ENCODE measurements at places on chromosomes 12 and 14.

DNA sequence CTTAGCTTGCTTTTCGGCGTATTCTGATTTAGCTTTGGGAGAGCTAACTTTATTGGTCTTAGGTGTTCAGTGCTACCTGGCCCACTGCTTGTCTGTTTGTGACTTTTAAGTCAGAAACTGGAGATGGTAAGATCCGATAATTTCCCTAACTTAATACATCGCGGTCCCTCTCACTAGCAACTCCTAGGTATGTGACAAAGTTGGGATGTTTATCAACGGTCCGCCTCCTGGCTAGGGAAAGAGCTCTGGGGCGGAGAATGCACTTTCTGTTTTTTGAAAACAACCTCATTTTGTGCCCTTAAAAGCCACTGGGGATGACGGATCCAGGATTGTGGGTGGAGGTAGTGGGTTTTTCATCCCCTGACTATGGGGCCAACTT lies 1.2 kb downstream of the CDKN1B start:
- no peak for DNase-seq

GRCh38 chr14:67221248-67221981 lies 19.8 kb upstream of the PALS1 start:
- no peak for DNase-seq

DNA sequence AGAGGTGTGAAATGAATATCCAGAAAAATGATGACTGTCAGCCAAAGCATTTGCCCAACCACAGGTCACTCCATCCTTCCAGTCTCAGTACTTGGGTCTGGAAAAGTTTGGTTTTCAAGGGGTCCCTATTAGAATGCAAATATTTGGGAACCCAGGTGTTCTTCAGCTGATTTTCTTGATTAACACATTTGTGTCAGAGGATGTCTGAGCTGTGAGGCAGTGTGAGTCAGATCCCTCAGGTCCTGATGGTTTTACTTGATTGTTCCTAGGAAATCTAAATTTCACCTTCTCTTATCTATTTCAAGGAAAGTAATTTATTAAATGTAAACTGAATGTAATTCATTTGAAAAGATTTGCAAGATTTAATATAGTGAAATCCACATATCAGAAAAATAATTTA lies 71.5 kb downstream of the SSPN start:
- no peak for DNase-seq

- DNase-seq: no peak
Observed at GRCh38 chr12:3962631-3963483, 89.7 kb upstream of the PARP11 start.

DNA sequence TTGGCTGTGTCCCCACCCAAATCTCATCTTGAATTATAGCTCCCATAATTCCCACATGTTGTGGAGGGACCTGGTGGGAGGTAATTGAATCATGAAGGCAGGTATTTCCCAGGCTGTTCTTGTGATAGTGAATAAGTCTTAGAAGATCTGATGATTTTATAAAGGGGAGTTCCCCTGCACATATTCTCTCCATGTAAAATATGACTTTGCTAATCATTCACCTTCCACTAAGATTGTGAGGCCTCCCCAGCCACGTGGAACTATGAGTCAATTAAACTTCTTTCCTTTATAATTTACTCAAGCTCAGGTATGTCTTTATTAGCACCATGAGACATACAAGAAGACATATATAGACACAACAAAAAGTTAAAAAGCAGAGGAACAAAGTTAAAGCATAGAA lies 120.0 kb downstream of the CPNE8 start:
- no peak for DNase-seq

- DNase-seq: no peak
Observed at GRCh38 chr12:89636776-89637160, 71.9 kb downstream of the ATP2B1 start.

GRCh38 chr12:125549836-125550235 lies 484.6 kb downstream of the AACS start:
- no peak for DNase-seq

DNA sequence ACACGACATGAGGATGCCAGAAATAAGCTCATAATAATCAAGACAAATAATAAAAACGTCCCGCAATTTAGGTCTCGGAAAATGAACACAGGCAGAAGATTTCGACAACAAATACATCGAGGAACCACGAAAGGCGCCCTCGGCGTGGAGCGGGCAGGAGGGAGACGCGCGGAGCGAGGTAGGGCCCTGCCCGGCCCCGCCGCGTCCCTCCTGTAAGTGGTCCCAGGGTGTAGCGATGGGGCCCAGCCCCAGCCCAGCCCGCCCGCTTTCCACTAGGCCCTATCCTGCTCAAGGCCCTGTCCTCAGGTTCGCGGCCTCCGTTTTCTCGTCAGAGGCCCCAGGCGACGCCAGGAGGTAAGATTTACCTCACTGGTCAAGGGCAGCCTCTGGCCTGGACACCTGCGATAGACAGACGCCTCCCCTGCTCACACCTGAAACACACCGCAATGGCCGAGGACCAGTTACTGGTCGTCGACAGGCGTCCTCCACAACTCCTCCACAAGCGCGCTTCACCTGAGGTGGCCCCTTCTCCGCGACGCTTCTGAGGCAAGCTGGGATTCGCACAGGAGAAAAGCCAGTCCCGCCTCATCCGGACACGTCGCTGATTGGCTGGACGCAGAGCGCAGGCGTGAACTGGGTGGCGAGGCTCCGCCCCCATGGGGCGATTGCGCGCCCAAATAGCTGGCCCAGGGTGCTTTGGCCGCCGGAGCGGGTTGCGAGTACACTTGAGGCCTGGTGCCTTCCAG lies at the start of gene SYCP3:
SYCP3 (minus strand) TSS at position 543 of the 746 bp plus-strand sequence. CDS start 1,527 bp downstream, outside the sequence.
- DNase-seq: no peak

DNA sequence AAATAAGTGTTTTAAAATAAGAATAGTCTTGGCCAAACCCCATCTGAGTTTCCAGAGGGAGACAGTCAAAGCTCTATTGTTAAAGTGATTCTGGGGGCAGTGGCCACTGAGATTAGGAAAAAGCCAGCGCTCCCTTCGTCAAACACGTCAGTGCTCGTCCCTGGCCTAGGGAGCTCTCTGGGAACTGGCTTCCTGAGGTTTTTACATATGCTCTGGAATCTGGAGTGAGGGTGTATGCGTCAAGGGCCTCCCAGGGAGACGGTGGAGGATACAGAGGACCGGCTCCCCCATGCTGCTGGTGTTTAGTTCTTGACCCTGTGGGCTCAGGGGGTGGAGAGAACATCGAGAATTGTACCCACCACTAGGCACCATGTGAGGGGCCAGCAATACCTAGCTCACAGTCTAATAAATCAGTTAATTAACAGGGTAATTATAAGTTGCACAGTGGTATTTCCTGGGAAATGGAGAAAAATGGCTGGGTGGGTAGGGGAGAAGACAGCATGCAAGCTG lies 87.0 kb downstream of the SLC25A47 start:
- no peak for DNase-seq

GRCh38 chr14:52222901-52223300 lies 44.6 kb upstream of the PTGDR start:
- DNase-seq: no peak

GRCh38 chr14:73758392-73759182 lies 44.4 kb upstream of the PNMA1 start:
- DNase-seq: no peak

- no peak for DNase-seq
Observed at GRCh38 chr14:71555654-71556559, 376.3 kb upstream of the RGS6 start.

GRCh38 chr14:90726656-90727055 lies 89.6 kb downstream of the TTC7B start:
- no peak for DNase-seq

DNA sequence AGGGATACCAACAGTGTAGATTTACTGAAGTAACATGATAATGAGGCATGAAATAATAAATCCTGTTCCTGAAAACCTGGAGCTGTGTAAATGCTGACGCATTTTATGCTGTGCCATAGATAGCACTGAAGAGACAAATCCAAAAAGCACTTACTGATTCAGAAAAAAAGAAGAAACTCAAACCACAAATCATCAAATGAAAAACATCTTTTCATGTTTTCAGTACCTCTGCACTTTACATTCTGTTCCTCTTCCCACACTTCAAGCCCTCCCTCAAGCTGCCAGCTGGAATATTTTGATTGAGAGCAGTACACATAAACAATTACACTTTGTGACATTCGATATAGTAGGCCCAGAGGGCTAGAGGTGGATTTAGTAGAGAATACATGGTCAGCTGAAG lies 362.3 kb downstream of the NAV3 start:
- no peak for DNase-seq

- DNase-seq: no peak
Observed at GRCh38 chr14:58059126-58059525, 92.9 kb downstream of the ARMH4 start.

DNA sequence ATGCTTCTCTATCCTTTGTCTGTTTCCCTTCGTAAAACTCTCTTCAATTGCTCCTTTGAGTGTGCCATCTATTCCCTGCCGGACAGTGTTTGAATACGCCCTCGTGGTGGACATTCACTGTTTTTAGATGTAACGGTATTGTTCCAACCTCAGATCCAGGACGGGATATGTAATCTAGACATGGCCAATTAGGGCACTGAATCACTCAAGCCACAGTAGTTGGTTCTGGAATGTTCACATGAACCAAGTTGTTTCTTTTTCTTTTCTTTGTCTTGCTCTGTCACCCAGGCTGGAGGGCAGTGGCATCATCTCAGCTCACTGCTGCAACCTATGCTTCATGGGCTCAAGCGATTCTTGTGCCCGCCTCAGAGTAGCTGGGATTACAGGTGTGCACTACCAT lies 204.2 kb upstream of the PLXNC1 start:
- DNase-seq: no peak

- no peak for DNase-seq
Observed at GRCh38 chr14:79369359-79370332, 841.7 kb downstream of the DIO2 start.

GRCh38 chr14:53011053-53011462 lies 60.2 kb upstream of the FERMT2 start:
- no peak for DNase-seq

DNA sequence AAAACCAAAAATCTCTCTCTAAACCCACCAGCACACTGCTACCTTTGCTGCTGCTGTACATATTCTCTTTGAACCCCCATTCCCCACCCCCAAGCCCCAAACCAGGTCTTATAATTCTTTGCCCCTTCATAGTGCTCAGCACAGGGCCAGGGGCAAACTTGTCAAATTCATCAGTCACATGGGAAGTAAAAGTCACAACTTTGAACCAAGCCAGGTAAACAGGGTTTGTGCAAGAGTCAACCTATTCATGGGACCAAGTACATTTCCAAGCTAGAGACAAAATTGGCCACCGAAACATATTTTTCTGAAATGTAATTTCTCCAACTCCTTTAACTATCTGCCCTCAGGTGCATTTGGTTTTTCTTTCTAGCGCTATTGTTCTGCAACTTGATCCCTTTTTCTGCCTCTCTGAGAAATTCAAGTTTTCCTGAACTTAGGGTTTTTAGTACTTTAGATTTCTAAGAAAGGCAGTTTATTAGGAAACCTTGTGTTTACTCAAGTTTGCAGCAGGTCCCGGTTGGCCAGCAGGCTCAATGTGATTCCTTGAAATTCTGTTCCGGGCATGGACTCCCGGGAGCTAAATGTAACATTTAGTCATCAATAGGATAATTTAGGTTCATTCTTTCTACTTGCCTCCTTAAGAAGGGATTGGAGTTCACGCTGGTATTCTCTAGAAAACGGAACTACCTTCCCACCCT lies 230.5 kb downstream of the EFCAB11 start:
- DNase-seq: no peak

DNA sequence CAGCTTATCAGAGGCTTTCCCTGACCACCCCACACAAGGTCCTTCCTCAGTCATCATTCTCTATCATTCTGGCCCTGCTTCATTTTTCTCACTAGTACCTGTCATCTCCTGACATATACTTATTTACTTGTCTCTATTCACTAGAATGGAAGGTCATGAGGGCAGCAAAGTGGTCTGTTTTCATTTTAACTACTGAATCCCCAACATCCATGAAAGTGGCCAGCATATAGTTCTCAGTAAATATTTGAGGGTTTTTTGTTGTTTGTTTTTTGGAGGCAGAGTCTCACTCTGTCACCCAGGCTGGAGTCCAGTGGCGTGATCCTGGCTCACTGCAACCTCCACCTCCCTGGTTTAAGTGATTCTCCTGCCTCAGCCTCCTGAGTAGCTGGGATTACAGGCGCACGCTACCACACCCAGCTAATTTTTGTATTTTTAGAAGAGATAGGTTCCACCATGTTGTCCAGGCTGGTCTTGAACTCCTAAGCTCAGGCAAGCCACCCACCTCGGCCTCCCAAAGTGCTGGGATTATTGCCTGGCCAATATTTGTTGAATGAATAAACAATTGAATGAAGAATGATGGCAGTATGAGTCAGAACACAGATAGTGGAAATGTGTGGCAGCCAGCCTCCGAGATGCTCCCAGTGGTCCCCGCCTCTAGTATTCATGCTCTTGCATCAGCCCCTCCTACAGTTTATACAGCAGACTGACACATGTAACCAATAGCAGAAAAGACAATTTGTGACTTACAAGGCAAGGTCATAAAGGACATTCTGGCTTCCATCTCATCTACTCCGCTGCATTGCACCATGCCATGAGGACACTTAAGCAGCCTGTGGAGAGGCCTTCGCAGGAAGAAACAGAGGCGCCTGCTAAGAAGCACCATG lies 7.0 kb upstream of the ANO6 start:
- DNase-seq: no peak

DNA sequence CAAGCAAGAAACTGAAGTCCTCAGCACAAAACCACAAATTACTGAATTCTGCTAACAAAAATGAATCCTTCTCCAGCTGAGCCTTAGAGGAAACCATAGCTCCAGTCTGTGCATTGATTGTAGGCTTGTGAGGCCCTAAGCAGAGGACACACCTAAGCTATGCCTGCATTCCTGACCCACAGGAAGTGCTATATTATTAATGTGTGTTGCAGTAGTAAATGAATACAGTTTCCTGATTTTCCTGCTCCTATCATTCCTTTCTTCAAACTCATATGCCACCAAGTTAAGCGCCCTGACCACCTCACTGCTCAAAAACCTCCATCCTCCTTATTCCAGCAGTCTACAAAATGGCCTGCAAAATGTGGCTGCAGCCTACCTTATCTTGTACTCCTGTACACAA lies 151.9 kb upstream of the ABCD2 start:
- DNase-seq: no peak

- DNase-seq: no peak
Observed at GRCh38 chr14:36518031-36518585, 1.9 kb downstream of the NKX2-1 start.

DNA sequence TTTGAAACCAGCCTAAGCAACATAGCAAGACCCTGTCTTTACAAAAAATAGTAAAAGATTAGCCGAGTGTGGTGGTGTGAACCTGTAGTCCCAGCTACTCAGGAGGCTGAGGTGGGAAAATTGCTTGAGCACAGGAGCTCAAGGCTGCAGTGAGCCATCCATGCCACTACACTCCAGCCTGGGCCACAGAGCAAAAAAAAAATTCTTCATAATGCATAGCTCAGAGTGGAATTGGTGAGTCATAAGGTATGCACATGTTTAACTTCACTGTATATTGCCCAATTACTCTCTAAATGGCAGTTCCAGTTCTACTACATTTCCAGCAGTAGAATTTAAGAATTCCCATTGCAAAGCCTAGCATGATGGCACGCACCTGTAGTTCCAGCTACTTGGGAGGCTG lies 26.8 kb upstream of the CLIP1 start:
- DNase-seq: no peak

Data from NCI-H1417 treated with DMSO at 0.1 percent for 48 hours (cell line).